ENCODE measurements at places on chromosomes 4 and X.

DNA sequence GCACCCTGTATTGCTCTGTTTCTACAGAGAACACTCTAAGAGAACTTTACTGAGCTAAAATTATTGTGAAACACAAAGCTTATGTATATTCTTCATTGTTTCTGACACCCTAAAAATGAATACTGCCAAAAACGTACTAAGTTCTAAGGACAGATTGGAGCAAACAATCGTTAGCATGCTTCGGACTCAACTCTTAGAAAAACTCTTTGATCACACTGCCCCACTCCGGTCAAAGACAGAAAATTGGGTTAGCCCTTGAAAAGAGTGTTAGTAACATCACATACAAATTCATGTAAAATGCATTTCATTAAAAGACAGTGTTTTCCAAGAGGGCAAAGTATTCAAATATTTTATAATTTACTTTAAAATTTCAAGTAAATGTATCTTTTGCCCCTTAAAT is 177.4 kb downstream of the DCHS2 start:
- DNase-seq: peak; percentile 44

DNA sequence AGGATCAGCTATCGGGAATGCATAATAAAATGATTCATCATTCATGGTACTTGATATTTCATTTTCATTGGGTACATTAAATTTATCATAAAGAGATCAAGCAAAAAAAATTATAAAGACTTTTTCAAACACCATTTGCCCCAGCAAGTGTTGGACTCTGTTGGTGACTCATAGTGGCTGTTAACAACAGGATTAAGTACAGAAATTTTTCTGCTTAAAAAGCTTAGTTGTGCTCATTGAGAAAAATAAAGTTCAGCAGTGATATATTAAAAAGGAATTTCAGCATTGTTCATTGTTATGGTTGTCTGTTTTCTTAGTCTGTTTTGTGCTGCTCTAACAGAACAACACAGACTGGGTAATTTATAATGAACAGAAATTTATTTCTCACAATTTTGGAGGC is 86.2 kb upstream of the PCDH10 start:
- peak; percentile 0 for DNase-seq

GRCh38 chr4:26151615-26152014 is 169.2 kb upstream of the RBPJ start:
- no peak for DNase-seq

DNA sequence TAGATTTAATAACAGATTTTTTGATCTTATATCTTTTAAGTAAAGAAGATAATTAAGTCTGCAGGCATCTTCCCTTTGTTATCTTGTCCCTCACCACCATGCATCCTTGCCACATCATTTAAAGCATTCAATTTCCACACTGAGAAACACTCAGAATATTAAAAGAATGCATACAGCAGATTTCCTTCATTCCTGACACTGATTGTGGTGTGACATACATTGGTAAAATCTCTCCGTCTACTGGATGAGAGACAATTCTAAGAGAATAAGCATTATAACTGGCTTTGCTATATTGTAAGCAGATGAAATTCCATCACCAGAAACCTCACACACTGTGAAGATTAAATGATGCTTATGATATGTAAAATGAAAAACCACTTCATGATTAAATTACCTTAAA is 97.4 kb upstream of the TRPC5OS start:
- peak; percentile 3 for DNase-seq

DNA sequence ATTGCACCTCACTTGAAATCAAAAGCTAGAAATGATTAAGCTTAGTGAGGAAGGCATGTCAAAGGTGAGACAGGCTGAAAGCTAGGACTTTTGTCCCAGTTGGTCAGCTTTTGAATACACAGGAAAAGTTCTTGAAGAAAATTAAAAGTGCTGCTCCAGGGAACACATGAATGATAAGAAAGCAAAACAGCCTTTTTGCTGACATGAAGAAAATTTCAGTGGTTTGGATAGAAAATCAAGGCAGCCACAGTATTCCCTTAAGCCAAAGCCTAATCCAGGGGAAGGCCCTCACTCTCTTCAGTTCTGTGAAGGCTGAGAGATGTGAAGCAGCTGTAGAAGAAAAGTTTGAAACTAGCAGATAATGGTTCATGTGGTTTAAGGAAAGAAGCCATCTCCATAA is 150.8 kb downstream of the ADGRL3 start:
- DNase-seq: no peak

GRCh38 chr4:120434756-120435155 is 368.1 kb upstream of the MAD2L1 start:
- peak; percentile 2 for DNase-seq

DNA sequence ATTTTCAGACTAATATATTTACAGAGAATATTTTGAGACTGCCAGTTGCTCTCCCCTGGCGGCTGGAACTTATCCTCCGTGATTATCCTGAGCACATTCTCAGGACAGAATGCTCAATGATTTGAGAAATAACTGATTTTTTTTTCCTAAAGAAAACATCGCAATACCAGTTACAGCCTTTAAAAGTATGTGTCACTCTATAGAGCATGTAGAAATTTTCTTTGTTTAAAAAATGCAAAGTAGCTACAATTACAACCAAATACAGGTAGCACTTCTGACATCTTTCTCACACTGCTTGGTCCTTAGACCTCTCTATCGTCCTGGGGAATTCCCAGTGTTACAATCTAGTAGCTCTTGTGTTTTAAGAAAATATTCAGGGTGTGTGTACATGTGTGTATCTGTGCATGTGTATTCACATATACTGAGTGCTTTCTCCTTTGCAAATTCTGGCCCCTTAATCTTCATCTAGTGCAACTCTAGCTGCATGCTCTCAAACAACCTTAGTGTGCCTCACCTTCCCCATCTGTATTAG is 13.8 kb downstream of the APBB2 start:
- no peak for DNase-seq

DNA sequence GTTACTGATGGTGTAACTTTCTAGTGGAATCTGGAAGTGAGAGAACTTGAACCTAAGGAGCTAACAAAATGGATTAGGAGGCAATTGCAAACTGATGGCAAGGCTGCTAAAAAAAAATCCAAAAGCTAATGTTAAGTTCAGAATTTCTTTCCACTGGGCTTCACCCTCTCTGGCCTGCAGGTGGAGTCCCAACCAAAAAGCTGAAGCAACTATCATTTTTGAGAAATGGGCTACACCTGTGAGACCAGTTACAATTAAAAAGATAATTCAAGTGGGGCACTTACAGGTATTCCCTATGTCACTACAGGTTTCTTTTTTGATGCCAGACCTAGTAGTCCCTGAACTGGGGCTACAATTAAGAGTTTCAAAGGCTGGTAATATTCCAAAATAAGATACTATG is 142.1 kb upstream of the FTHL17 start:
- DNase-seq: no peak

- no peak for DNase-seq
These were observed 363.5 kb downstream of the BCOR start for GRCh38 chrX:39734174-39734776.

DNA sequence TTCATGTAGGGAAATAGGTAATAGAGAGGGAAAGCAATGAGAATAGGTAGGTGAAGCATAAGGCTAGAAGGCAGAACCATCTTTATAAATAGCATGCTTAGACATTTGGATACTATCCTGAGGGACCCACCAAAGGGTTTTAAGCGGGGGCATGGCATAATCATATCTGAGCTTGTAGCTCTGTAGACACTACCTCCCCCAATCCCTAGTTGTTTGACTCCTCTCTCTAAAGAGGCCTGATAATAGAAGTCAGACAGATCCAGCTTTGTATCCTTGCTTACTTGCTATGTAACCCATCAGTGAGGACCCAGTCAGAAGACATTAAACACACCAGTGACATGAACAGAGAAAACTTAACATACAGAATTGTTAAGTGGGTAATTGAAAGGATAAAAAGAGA is 58.7 kb downstream of the SCFD2 start:
- DNase-seq: peak; percentile 24

GRCh38 chr4:139656614-139657486 is 8.8 kb upstream of the MGST2 start:
- peak; percentile 69 for DNase-seq

DNA sequence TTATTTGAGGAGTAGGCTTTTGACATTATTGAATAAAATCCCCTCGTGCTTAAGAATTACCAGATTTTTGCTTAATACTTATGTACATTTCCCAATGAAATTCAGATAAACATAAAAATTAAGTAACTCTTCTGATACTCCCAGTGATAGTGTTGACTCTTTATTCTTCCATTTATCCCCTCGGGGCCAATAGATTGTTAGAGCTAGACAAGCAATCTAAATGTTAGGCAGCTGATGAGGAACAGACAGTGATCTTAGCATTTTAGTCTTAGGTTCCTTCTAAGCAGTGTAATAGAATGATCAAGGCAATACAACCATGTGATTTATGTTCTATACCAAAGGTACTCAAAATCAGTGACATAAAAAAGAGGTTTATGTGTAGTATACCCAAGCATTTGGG is 68.7 kb downstream of the USP9X start:
- no peak for DNase-seq

- DNase-seq: peak; percentile 45
These were observed 81.7 kb downstream of the PDGFC start for GRCh38 chr4:156889616-156890594.

- DNase-seq: no peak
These were observed 60.2 kb downstream of the GASK1B start for GRCh38 chr4:158112611-158113010.

- no peak for DNase-seq
These were observed 64.4 kb downstream of the DDX60L start for GRCh38 chr4:168415911-168416310.

DNA sequence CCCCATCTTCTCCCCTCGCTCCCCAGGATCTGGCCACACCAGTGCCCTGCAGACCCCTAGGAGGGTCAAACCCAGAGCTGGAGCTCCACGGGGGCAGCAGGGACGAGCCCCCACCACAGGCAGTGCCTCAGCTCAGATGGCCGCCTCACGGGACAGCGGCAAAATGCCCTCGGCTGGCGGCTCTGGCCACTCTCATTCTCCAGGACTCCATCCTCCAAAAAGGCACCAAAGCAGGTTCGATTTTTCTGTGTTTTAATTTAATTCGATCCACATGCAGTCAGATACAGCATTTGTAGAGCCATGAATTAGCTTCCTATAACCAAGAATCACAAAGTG is 8.3 kb downstream of the FAM53A start:
- no peak for DNase-seq

DNA sequence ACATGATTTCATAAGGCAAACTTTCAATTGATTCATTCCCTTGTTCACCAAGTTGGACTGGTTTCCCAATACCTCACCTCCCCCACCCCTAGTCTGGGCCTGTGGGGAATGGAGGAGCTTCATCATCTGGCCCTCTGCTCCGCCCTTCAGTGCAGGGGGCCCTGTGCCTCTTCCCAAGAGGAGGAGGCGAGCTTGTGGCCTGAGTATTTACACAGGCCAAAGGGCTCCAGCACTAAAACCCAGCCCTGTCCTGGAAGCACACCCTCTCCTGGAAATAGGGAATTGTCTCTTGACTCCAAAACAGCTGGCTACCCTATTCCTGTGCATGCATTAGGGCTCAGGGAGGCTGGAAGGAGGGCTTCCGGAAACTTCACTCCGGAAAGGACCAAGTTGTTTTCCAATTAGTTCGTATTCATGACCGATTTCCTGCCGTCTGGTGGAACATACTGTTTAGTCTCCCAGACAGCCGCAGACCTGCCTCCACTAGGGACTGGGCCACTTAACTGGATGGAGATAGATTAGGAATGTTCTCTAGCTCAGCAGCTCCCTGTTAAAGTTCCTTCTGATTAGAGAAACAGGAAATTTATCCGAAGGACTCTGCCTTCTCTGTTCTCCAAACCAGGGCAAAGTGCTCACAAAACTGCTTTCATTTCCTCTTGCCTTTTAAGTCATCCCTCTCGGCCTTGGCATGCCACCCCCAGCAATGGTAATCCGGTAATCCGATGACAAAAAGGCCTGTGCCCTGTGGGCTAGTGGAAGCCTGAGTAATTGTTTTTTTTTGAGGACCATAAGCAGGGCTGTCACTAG is 5.8 kb downstream of the SRPX2 start:
- peak; percentile 93 for DNase-seq

DNA sequence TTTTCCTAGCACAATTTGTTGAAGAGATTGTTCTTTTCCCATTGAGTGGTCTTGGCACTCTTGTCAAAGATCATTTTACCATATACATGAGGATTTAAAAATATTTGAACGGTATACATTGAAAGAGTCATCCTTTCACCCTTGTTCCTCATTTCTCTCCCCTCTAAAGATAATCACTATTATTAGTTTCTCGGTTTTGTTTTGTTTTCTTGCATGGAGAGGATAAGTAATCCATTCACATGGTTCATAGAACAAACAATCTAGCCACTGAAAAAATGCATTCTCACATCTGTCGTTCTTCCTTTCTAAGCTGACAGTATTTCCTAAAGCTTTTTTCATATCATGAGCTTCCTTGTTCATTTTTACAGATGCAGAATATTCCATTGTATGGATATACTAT is 39.2 kb upstream of the MSMO1 start:
- no peak for DNase-seq

DNA sequence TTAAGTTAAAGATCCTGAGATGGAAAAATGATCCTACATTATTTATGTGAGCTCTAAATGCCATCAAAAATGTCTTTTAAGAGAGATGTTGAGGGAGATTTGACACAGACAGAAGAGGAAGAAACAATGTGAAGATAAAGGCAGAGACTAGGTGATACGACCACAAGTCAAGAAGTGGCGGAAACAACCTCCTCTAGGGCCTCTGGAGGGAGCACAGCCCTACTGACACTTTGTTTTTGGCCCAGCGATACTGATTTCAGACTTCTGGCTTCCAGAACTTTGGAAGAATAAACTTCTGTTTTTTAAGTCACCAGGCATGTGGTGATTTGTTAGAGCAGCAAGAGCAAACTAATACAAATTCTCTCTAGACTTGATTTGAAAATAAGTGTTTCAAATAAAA is 1216.1 kb downstream of the FSTL5 start:
- DNase-seq: no peak

DNA sequence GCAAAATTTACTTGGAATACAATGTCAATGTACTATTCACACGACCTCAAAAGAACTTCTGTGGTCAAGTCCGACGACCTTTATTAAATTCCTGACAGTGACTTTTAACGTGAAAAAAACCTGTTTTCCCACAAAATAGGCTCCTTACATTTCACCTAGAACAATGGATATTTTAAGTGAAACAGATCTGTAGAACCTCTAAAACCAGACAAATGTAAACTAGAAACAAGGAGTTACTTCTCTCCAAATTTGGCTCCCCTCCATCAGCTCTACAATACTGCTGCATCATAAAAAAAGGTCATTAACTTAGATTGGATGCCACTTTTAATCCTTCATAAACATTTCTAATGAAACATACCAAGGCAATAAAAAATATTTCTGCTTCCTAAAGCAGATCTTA is 1.2 kb downstream of the NEK1 start:
- no peak for DNase-seq

GRCh38 chrX:10508891-10509290 is 111.5 kb downstream of the MID1 start:
- no peak for DNase-seq

GRCh38 chr4:15848191-15848842 is 70.2 kb downstream of the CD38 start:
- DNase-seq: no peak

DNA sequence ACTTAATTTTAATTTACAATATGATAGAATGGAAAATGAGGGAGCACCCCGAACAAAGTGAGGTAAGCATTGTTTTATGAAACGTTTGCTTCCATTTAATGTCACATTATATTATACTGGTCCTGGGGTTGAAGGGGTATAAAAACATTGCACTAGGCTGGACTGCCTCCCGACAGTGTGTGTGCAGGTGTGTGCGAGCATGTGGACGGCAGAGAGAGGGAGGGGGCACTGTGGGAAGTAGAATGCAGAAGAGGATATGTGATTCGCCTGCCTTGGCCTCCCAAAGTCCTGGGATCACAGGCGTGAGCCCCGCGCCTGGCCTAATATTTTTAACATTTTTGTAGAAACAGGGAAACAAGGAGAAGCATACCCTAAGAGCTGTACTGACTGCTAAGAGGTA is 36.0 kb downstream of the IRF2 start:
- DNase-seq: no peak

Data from fibroblast of skin of right quadriceps (primary cell).